ENCODE measurements at places on chromosomes 2 and 18.

- peak; percentile 61 for DNase-seq
These were observed 117.7 kb downstream of the B3GNT2 start for GRCh38 chr2:62313449-62314227.

DNA sequence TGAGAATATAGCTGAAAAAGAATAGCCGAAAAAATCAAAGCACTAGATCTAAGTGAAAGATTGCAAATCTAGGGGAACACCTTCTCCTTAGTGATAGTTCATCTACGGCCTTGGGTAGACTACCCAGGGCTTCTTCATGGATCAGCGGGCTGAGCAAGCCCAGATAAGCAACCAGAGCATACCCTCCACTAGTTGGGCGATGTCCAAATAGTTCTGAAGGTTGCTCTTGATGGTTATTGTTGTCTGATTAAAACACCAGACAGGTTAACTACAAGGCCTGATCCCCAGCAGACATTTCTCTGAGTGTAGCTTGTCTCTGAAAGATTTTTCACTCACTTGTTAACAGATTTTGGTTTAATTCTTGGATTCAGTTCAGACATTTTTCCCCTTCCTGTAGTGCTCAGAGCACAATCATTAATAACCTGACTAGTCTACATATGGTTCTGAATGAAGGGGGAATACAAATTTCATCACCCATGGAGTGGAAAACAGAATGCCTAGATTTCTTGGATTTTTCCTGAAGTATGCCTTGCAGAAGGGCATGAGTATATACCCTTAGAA lies 99.6 kb downstream of the BABAM2 start:
- DNase-seq: no peak

GRCh38 chr2:169362118-169362893 lies at the start of gene LRP2:
LRP2 (minus strand) TSS chr2:169362534; CDS start chr2:169362399, 135 bp downstream.
- DNase-seq: peak; percentile 23

DNA sequence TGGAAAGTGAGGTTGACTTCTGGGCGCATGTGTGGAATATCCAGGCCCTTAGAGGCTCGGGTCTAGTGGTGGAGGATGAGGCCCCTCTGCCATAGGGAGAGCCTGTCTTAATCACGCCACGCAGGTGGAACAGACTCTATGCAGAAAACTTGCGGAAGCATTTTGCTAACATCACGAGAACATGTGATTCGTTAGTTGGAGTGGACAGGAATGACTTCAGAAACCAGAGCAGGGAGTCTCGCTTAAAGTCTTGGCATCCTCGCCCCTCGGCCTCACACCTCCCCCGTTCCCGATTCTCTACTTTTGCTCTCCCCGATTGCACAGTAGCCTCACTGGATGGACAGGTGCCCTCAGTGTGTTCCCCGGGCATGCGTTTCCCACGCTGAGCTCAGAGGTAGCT lies 333.4 kb downstream of the GBX2 start:
- no peak for DNase-seq

DNA sequence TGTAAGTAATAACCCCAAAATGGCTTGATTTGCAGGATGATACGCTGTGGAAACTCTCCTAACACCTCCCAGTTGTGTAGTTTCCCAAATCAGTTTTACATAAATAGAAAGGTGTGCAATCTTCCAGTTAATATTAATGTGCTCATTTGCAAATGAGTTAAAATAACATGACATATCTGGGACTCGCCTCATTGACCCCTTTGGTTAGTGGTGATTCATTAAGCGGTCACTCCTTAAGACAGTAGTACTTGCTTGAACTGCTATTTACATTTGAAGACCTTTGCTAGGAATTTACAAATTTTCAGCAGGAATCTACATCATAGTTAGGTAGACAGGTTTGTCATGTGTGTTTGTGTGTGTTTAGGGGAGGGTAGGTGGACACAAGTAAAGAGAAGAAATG lies 1367.7 kb upstream of the CELF4 start:
- DNase-seq: no peak

DNA sequence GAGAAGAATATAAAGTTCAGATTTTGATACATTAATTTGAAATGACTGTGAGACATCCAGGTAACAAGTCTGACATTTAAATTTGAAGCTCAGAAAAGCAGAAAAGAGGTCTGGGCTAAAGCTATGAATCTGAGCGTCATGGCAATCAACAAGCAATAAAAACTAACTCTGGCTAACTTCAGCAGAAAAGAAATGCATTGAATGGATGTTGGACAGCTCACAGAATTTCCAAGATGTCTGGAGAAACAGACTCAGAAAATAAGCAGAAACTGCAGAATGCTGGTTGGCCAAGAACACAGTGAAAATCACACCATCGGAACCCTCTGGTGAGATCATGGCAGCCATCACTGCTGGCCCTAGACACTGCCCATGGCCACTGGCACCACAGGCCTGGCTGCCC lies 366.6 kb downstream of the METTL4 start:
- no peak for DNase-seq

DNA sequence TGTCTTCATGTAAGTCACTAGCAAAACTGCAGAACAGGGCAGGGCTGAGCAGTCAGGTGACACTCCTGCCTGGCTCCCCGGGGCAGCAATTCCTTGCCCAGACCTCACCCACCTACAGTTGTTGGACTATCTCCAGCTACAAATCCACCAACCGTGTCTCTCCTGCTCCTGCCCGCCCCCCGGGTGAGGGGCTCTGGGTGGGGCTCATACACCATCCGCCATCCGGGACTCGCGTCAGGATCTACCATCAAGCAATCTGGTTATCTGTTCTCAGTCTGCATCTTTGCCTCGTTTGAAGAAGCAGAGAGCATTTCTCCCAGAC lies 13.5 kb upstream of the GLI2 start:
- DNase-seq: no peak

GRCh38 chr2:241848761-241849615 lies 9.7 kb downstream of the PDCD1 start:
- no peak for DNase-seq

DNA sequence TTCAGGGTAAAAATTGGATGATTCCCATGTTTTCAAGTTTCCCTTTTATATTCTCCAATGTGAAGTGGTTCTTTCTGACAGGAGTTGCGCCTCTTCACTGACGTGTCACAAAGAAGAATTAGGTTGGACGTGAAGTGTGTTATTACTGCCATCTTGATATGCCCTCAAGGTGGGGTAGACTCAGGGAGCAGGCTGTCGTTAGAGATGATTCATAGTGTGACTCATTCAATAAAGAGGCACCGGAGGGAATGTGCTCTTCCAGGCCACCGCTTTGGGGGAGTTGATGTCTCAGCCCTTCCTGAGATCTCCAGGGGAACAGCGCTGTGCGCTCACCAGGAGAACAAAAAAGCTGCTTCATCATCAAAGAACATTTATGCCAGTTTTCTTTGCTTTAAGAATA lies 3.6 kb upstream of the DGKD start:
- no peak for DNase-seq

DNA sequence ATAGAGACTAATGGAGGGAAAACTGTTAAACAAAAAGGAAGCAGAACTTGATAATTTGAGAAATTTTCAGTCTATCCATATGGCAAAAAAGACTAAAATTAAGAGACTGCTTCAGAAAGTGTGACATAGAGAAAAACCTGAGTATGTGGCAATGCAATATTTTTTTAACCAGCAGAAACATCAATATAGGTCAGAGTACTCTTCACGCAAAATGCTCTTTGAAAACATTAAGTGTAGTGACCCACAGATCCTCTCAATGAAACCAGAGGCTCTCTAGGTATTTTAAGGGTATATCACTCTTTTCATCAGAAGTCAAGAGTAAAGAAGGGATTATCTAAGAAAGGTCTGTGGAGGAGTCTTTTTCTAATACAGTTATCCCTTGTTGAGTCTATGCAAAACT lies 1394.8 kb downstream of the DSC3 start:
- DNase-seq: no peak

- DNase-seq: no peak
These were observed 41.7 kb downstream of the ATOH8 start for GRCh38 chr2:85795331-85796045.

- DNase-seq: no peak
These were observed 12.8 kb downstream of the SESTD1 start for GRCh38 chr2:179251870-179252269.

GRCh38 chr2:226474131-226474530 lies 325.5 kb downstream of the IRS1 start:
- no peak for DNase-seq

DNA sequence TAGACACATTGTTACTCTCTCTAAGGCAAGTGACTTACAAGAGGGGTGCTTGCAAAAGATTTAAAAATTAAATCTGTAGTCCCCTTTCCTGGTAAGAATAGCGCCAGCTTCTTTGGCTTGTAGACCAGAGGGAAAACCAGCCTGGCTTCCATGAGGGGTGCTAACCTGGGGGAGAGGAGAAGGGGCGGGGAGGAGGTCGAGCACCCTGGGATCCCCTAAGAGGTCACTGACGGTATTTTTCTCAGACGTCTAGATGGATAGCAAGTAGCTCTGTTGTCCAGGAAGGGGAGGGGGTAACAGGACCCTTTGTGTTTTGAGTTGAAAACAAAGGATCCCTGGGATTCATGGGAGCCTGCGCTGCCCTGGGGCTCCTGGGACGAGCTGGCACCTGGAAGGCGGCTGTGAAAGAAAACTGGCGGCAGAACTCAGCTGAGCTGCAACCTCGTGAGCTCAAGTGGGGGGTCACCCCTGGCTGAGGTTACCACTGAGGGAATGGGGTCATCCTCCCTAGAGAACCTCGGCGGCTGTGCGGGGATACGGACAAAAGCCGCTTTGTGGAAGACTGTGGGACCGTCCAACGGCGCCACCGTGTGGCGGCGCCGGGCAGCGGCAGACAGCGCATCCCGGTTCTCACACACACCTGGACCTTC lies 37.8 kb upstream of the MRPL19 start:
- peak; percentile 78 for DNase-seq

DNA sequence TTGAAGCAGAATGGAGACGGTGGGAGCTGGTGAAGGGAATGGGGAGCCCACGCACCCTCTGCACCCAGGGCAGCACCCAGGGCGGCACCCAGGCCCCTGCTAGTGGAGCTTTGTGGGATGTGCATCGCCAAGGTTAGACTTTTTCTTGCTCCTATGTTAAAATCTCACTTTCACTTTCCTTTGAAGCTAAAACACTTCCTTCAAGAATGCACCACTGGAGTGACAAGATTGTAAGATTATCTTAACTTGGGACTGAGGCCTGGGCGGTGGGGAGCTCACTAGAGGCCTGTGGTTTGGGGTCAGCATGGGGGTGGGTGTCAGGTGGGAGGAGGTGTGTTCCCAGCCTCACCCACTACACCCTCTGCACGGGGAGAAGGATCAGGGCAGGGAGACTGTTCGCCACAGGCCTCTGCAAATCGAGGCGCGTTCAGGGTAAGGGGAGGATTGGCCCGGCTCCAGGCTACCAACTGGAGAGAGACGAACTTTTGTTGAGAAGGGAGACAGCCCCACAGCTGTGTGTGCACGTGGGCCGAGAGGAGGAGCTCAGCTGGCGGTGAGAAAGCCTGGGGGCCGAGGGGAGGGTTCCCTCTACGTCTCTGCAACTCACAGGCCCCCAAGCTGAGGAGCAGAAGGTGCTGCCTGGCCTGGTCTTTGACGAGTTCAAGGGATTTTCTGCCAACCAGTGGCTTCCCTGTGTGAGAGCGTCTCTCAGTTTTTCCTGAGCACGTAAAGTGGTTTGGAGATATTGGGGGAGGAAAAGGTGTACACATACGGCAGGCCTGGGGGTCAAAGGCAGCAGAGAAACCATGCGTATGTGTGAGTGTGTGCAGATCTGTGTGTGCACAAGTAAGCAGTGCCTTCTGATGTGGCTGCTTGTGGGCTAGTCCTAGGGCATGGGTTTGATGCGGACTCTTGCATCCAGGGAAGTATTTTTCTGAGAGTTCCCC lies 147.7 kb downstream of the KLHL29 start:
- peak; percentile 38 for DNase-seq

DNA sequence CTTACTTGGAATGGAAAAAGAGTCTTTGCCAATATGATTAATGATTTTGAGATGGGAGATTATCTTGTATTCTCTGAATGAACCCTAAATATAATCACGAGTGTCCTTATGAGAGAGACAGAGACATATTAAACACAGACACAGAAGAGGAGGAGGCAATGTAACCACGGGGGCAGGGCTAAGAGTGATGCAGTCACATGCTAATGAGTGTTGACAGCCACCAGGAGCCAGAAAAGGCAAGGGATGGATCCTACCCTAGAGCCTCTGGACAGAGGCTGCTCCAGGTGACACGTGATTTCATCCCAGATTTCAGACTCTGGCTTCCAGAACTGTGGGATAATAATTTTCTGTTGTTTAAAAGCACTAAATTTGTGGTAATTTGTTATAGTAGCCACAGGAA lies 679.6 kb downstream of the MBD2 start:
- DNase-seq: no peak

DNA sequence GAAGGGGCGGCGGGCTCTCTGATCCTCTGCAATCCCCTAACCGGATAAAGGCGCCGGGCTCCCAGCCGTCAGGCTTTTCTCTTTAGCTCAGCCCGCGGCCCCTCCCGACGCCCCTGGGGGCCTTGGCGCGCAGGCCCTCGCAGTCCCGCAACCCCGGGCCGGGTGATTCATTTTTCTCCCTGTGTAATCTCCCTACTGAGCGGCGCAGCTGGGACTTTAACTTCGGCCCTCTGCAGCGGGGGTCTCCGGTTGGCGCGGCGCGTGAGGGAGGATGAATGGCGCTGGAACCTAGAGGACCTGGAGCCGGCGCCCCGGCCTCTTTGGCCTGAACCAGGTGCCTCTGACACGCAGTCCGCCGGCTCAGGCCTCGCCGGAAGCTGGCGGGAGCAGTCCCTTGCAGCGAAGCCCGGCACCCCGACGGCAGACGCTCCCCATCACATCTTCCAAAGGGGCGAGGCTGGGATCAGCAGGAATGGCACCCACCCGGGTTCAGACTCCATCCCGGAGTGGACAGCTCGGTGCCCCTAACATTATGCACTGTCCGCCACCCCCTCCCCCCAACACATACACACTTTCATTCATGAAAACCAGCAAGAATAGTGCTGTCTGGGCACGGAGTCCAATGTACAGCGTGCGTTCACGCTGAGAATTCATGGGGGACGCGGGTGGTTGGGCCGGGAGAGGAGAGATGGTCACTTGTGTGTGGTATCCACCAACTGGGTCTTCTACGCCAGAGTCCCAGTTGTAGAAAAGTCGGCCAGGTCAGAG lies 1.2 kb downstream of the CNGA3 start:
- DNase-seq: no peak

- DNase-seq: no peak
These were observed 409.5 kb upstream of the FIGN start for GRCh38 chr2:164145093-164145987.

DNA sequence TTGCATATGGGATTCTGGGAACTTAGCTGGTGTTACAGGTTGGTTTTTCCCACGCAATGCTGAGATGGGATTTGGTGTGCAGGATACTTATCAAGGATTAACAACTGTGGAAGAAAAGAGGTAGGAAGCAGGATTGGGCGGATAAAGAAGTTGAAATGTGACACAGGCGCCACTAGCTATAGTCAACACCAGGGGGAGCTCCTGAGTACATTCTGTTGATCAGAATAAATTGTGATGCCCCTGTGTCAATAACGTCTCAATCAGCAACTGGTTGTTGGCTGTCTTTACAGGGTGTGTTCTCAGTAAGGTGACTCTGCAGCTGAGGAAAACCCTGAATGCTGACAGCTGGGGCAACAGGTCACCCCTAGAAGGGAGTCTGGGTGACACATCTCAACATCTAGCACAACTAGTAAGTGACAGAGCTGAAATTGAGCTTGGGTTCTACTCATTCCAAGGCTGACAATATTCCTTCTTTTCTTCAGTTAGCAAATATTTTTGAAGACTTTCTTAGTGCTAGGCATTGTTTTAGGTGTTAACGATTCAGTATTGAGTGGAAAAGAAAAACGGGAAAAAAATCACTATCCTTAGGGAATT lies 143.0 kb downstream of the ARL6IP6 start:
- DNase-seq: no peak

- no peak for DNase-seq
These were observed 157.3 kb upstream of the MMADHC start for GRCh38 chr2:149744865-149745264.
